ENCODE measurements at places on chromosomes 7 and 10. TPM values are rescaled to one million over a fixed set of nuclear protein-coding genes. Genes with fewer than 3 reads are reported as not detected.

The PON3 gene
- not detected for total RNA-seq

The CEP55 gene
- total RNA-seq, result 62.6 TPM

The HPS6 gene
- 26.8 TPM for total RNA-seq

The ADAM22 gene
- 5.9 TPM for total RNA-seq

The CACUL1 gene
- 27.6 TPM for total RNA-seq

The HOXA10 gene
- 46.1 TPM for total RNA-seq

The TEX36 gene
- not detected for total RNA-seq

The HACD1 gene
- 15.3 TPM for total RNA-seq

The GARIN1A gene
- 3.6 TPM for total RNA-seq

The ELMO1 gene
- not detected for total RNA-seq

The MOGAT3 gene
- total RNA-seq, result not detected

The SRRM3 gene
- 3.2 TPM for total RNA-seq

DNA sequence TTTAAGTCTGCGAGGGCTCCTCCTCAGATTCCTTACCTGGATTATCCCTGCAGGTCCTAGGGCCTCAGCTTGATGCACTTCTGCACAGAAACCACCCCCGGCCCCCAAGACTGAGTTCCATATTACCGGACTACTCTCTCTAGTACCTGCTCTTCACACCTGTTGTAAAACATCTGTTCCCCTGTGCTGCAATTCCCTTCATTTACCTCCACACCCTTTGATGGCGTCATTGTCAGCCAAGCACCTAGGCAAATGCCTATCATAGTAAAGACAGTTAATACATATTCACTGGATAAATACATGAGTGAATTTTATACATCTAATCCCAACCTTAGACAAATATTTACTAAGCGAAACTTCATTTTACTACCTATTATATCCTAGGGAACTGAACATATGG, 275.5 kb downstream of the PLXDC2 start:
- H3K27ac ChIP-seq, result no peak overlapping the region
- no peak overlapping the region for H3K4me3 ChIP-seq
- peaks cover under 1% of the 10 kb centered on the region for H3K27me3 ChIP-seq
- no peaks in the 10 kb centered on the region for H3K4me1 ChIP-seq

DNA sequence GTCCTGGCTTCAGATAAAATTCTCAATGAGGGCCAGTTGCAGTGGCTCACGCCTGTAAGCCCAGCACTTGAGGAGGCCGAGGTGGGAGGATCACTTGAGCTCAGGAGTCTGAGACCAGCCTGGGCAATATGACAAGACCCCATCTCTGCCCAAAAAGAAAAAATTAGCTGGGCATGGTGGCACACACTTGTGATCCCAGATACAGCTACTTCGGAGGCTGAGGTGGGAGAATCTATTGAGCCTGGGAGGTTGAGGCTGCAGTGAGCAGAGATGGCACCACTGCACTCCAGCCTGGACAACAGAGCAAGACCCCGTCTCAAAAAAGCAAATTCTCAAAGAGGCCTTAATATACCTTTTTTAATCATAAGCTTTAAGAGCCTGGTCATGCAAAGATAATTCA, 142.9 kb downstream of the CUX1 start:
- no peak overlapping the region for H3K27ac ChIP-seq
- no peak for DNase-seq
- no peaks in the 10 kb centered on the region for H3K4me1 ChIP-seq
- H3K27me3 ChIP-seq, result no peaks in the 10 kb centered on the region
- no peak overlapping the region for H3K4me3 ChIP-seq

GRCh38 chr7:15332956-15333355, 228.9 kb downstream of the AGMO start:
- no peak for DNase-seq
- H3K27ac ChIP-seq, result no peak overlapping the region
- no peaks in the 10 kb centered on the region for H3K36me3 ChIP-seq

DNA sequence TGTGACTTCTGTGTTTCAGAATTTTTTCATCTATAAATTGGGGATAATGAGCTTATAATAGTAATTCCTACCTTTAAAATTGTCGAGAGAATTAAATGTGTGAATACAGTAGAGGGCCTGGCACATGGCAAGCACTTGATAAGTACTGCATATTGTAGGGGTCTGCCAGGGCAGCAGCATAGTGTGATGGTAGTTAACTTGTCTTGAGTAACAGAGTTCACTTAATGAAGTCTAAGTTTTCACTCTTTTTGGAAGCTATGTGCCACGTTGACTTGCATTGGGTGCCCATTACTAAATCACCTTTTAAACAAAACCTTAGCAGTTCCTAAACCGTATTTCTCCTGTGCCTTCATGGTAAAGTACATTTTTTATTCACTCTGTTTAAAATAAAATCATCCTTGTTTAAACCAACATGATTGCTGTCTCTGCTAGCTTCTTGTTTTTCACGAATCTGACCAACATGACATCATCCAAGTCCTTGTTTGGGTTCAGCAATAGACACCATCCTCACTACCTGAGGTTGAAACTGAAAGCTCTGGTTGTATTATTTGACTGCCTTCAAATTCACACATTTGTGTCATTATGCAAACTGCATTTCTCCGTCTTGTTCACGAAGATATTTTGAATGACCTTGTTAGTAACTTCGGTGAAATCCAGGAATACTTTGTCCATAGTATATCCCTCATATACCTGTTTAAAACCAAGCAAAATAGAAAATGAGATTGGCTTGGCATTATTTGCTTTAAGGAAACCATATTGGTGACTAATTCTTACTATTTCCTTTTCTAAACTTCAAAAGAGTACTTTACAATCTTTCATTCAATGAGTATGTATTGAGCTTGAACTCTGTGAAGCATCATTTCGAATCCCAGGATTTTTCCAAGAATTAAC, 340.2 kb downstream of the SUGCT start:
- peaks cover 8% of the 10 kb centered on the region for H3K4me1 ChIP-seq
- peak; percentile 19 for DNase-seq
- no peak overlapping the region for H3K27ac ChIP-seq
- H3K27me3 ChIP-seq, result no peaks in the 10 kb centered on the region

- H3K36me3 ChIP-seq, result no peaks in the 10 kb centered on the region
- H3K4me3 ChIP-seq, result no peak overlapping the region
- DNase-seq, result no peak
- no peak overlapping the region for H3K27ac ChIP-seq
- no peaks in the 10 kb centered on the region for H3K27me3 ChIP-seq
Observed at GRCh38 chr10:5529702-5530411, 5.1 kb downstream of the CALML3 start.

- H3K4me1 ChIP-seq, result peaks cover 19% of the 10 kb centered on the region
- peak; percentile 64 for DNase-seq
- peaks cover 14% of the 10 kb centered on the region for H3K27me3 ChIP-seq
- H3K27ac ChIP-seq, result peak overlapping the region; percentile 38
- H3K36me3 ChIP-seq, result no peaks in the 10 kb centered on the region
Observed at GRCh38 chr7:122887198-122887597, 938 bp upstream of the CADPS2 start.

DNA sequence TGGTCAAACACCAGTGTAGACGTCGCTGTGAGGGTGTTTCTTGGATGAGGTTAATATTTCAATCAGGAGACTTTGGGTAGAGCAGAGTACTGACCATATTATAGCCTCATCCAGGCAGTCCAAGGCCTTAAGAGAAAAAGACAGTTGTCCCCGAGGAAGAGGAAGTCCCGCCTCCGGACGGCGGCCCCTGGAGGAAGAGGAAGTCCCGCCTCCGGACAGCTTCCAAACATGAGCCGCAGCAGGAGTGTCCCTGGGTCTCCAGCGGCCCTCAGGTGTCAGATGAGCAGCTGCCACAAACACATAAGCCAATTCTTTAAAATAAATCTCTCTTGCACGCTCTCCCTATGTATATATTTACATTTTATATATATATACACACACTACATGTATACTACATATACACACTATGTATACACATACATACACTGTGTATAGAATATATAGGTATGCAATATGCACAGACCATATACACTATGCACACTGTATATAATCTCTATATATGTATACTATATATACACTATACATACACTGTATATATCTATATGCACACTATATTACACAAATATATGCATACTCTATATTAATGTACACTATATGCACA, 37.5 kb downstream of the PWWP2B start:
- no peaks in the 10 kb centered on the region for H3K27me3 ChIP-seq
- H3K27ac ChIP-seq, result no peak overlapping the region
- peak; percentile 41 for DNase-seq
- no peaks in the 10 kb centered on the region for H3K36me3 ChIP-seq

- H3K4me1 ChIP-seq, result no peaks in the 10 kb centered on the region
- no peak overlapping the region for H3K27ac ChIP-seq
- peak; percentile 25 for DNase-seq
Observed at GRCh38 chr10:33066558-33067236, 108.7 kb upstream of the ITGB1 start.

GRCh38 chr7:116984917-116985316, 31.6 kb downstream of the ST7 start:
- no peak overlapping the region for H3K4me3 ChIP-seq
- no peaks in the 10 kb centered on the region for H3K27me3 ChIP-seq
- H3K4me1 ChIP-seq, result peaks cover 21% of the 10 kb centered on the region

DNA sequence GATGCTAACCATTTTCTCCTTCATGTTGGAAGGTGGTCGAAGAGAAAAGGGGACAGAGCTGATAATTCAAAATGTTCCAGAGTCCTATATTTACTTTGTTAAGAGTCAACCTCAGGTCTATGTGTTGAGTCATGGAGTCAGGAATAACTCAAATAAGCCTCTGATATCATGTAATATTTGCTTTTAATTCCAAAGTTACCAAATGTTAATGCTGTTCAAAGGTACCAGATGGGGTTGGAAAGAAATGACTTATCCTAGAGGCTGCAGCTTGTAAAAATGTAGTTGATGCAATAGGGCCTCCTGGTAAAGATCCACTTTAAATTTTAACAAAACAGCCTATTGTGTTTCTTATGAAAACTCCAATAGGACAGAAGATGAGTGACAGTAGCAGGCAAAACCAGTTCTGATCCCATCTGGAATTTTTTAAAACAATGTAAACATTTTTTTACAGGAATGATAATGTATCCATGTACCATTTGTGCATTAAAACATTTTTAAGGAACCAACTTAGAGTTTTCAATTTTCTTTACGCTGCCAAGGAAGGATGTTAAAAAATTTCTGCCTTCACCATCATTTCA, 218.2 kb downstream of the ANK3 start:
- H3K4me1 ChIP-seq, result peaks cover 67% of the 10 kb centered on the region
- H3K27me3 ChIP-seq, result no peaks in the 10 kb centered on the region
- DNase-seq, result peak; percentile 99
- H3K27ac ChIP-seq, result peak overlapping the region; percentile 95
- H3K4me3 ChIP-seq, result peak overlapping the region; percentile 59
- no peaks in the 10 kb centered on the region for H3K36me3 ChIP-seq

DNA sequence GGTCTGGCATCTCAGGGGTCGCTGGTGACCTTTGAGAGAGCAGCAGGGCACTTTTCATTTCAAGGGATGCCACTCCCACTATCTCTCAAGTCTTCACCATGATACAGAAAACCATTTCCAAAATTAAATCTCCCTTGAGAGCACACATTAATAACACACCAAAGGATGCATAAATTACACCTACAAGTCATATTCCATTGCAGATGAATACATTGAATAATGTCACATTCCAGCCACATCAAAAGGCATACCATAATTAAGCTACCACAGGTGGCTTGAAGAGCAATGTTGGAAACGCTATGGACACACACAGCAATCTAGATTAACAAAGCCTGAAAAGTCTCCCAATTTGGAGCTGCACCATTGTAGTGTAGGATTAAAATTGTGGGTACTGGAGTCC, 353.3 kb upstream of the ZMIZ1 start:
- no peak for DNase-seq
- H3K4me1 ChIP-seq, result peaks cover 6% of the 10 kb centered on the region
- no peaks in the 10 kb centered on the region for H3K36me3 ChIP-seq
- H3K27ac ChIP-seq, result no peak overlapping the region
- peaks cover 29% of the 10 kb centered on the region for H3K27me3 ChIP-seq

DNA sequence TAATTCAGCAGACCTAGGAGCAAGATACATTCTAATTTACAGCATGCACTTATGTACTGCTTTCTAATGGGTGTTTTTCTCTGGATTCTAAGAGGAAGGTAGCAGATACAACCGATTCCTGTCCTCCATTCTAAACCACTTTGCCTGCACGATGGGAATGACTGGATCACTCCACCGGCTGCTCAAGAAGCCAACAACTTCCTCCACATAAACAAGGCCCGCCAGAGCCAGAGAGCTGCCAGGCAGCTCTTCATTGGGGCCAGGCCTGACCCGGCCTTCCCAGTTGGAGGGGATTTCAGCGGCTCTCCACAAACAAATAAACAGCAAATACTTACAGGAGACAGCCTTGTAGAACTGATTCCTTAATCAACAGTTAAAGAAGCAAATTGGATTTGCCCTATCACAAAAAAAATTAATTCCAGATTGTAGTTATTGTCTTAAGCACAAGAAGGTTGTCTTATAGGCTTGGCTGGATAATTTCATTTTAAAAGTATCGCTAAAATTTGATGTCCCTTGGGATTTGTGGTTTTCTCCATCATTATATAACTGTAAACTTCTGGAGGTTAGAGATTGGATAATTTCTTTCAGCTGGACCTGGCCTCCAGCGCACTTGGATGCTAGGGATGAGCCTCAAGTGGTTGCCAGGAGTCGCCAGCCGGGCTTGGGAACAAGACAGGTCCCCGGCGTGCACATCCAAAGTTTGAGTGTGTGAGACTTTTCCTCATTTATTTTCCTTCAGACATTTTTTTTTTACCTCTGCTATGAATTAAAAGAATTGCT, 20.9 kb downstream of the EBF3 start:
- no peaks in the 10 kb centered on the region for H3K36me3 ChIP-seq
- H3K4me1 ChIP-seq, result no peaks in the 10 kb centered on the region
- no peaks in the 10 kb centered on the region for H3K27me3 ChIP-seq
- H3K4me3 ChIP-seq, result no peak overlapping the region
- H3K27ac ChIP-seq, result no peak overlapping the region

DNA sequence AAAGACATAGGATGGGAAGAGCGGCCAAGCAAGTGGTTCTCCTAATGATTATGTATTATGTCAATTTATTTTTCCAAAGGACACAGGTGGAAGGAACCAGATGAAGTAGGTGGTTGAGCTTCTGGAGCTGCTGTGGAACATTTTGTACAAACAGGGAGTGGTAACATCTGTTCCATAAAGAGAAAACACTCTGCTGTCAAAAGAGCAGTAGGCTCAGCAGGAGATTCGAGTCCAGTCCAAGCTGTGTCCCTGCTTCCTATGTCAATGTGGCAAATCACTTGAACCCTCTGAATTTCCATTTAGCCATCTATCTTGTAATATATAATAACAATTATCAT, 448.0 kb upstream of the ANKRD30A start:
- no peak for DNase-seq
- H3K27me3 ChIP-seq, result no peaks in the 10 kb centered on the region
- no peaks in the 10 kb centered on the region for H3K36me3 ChIP-seq
- H3K4me3 ChIP-seq, result no peak overlapping the region
- peak overlapping the region; percentile 47 for H3K27ac ChIP-seq
- peaks cover 44% of the 10 kb centered on the region for H3K4me1 ChIP-seq

DNA sequence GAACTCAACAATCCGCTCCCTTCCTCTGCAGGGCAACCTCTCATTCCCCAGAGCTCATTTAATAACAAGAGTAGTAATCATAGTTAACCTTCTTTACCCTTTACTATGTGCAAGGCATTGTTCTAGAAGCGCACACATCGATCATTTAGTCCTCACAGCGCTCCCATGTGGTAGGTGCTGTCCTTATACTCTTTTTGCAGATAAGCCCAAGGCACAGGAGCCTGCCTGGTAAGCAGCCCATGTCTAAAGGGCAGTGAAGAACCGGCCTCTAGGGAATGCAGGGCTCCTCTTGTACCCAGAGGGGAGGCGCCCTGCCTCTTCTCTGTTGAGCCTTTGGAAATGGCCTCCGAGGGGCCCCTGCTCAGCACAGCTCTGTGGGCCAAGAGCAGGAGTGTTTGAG, 14.3 kb downstream of the CHST3 start:
- peaks cover 38% of the 10 kb centered on the region for H3K4me1 ChIP-seq
- H3K4me3 ChIP-seq, result no peak overlapping the region
- no peaks in the 10 kb centered on the region for H3K27me3 ChIP-seq
- no peaks in the 10 kb centered on the region for H3K36me3 ChIP-seq
- no peak for DNase-seq
- H3K27ac ChIP-seq, result no peak overlapping the region

All from PC-3 (cell line).